Lower leg skin (tissue), 4 donors: ENCODE measurements at places on chromosomes 3 and 15. TPM values are rescaled to one million over a fixed set of nuclear protein-coding genes. Genes with fewer than 3 reads are reported as not detected.

Gene KY
- total RNA-seq = 30.6 TPM

Gene FSTL1
- 56.6 TPM for total RNA-seq

GRCh38 chr3:403826-404225 lies 207.3 kb downstream of the CHL1 start:
- no peak for DNase-seq

- DNase-seq = no peak
Measured at GRCh38 chr3:112128843-112129727, 4.0 kb downstream of the GCSAM start.

- DNase-seq = no peak
Measured at GRCh38 chr3:18634461-18634860, 209.3 kb upstream of the SATB1 start.

- no peak for DNase-seq
Measured at GRCh38 chr15:39235084-39235795, 345.6 kb upstream of the THBS1 start.

DNA sequence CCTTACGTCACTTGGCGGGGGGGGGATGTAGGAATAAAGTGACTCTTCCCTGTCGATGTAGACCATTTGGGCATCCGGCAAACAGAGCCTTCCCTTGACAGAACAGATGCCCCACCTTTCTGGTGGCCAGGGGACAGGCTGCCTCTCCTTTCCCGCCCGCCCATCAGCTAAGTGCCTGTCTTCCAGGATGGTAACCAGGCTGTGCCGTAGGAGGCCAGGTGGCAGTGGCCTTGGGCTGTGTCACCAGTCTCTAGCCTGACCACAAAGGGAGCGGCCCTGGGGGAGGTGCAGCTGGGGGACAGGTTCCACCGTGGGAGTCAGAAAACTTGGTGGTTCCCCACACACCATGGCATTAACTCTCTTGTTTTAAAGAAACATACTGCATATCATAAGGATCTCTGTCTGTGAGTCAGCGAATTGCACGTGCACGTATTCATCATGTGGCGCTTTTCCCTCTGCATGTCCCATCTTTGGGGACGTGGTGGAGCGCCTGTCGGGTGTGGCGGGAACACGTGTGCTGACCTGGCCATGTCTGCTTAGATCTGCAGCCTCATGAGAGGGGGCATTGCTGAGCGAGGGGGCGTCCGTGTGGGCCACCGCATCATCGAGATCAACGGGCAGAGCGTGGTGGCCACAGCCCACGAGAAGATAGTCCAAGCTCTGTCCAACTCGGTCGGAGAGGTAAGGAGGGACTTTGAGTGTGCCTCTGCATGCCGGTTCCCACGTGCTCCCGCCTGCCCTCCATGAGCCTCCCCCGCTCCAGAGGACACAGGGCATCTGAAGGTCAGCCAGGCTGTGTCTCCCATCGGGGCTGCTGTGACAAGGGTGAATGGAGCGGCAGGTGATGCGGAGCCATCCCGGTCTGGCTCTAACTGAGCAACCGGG lies 156.0 kb downstream of the NSMCE3 start:
- DNase-seq = no peak

DNA sequence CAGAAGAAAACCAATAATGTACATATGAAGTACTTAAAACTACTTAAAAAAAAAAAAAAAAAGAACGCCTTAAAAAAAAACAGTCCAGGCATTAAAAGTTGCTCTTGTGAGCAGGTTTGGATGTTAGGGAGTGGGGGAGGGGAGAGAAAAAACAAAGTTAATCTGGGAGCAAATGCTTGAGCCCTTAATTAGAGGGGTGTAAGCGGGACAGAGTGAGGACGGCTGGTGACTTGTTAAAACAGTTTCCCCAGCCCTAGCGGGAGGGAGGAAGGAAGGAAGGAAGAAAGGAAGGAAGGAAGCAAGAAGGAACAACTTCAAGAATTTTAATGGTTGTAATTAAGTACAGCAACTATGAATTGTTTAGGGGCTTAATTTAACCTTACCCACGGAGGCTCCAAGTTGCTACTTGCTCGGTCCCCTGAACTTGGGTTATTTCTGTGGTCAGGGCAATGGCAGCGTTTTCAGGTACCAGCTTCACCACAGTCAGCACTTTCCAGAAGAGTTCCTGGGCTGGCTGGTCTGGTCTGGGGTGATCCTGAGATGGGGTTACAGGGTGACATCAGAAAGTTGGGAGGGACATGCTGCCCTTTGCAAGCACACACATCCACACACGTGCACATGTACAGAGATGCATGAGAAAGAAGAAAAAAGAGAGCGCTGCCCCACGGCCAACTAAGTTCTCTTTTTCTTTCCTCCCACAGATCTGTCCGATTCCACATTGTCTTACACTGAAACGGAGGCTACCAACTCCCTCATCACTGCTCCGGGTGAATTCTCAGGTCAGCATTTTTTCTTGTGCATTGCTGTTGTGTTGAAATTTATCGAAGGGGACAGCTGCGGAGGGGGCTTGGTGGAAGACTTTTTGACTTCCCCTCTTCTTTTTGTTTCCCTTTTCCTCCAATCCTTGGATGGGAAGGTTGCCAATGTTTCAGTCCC lies 14.0 kb downstream of the SMAD6 start:
- DNase-seq = no peak

DNA sequence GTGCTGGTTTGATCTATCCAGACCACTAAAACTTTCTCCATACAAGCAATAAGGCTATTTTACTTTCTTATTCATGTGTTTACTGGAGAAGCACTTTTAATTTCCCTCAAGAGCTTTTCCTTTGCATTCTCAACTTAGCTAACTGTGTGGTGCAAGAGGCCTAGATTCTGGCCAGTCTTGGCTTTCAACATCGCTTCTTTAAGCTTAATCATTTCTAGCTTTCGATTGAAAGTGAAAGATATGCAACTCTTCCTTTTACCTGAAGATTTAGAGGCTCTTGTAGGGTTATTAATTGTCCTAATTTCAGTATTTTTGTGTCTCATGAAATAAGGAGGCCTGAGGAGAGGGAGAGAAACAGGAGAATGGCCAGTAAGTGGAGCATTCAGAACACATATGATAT lies 234.8 kb upstream of the GADL1 start:
- DNase-seq = no peak

- DNase-seq = no peak
Measured at GRCh38 chr15:32657198-32657883, 15.8 kb downstream of the SCG5 start.

- no peak for DNase-seq
Measured at GRCh38 chr3:138467931-138468330, 33.5 kb downstream of the ESYT3 start.
